ENCODE measurements at places on chromosomes 3 and 15. TPM values are rescaled to one million over a fixed set of nuclear protein-coding genes. Genes with fewer than 3 reads are reported as not detected.

ROPN1B gene
- not detected for total RNA-seq

AQP9 gene
- total RNA-seq = not detected

PRKCI gene
- total RNA-seq = 14.8 TPM

PLAAT1 gene
- total RNA-seq = 0.17 TPM

IL1RAP gene
- 5.7 TPM for total RNA-seq

GOLGA8S gene
- 0.18 TPM for total RNA-seq

SLC12A6 gene
- 6.5 TPM for total RNA-seq

CD80 gene
- not detected for total RNA-seq

LOXL1 gene
- total RNA-seq = 0.46 TPM

PLD1 gene
- total RNA-seq = 15.2 TPM

B3GNT5 gene
- total RNA-seq = 21.6 TPM

GOLGA8M gene
- total RNA-seq = not detected

MPI gene
- 33.1 TPM for total RNA-seq

TGM5 gene
- not detected for total RNA-seq

TTLL13 gene
- 0.12 TPM for total RNA-seq

PAQR5 gene
- total RNA-seq = 97.0 TPM

TM6SF1 gene
- not detected for total RNA-seq

ADAMTS7 gene
- 9.8 TPM for total RNA-seq

ITIH3 gene
- not detected for total RNA-seq

SEMA3G gene
- 0.04 TPM for total RNA-seq

ZPLD1 gene
- not detected for total RNA-seq

PTH1R gene
- 1.8 TPM for total RNA-seq

KNL1 gene
- total RNA-seq = 5.3 TPM

EXOSC7 gene
- 48.3 TPM for total RNA-seq

GOLGA6L9 gene
- 2.7 TPM for total RNA-seq

CLDN18 gene
- not detected for total RNA-seq

SI gene
- total RNA-seq = not detected

IL5RA gene
- not detected for total RNA-seq

GNAT1 gene
- total RNA-seq = not detected

ADIPOQ gene
- not detected for total RNA-seq

SMAD6 gene
- total RNA-seq = 26.9 TPM

MESP2 gene
- 0.42 TPM for total RNA-seq

THOC7 gene
- total RNA-seq = 62.1 TPM

UPK1B gene
- 12.1 TPM for total RNA-seq

SEMA3F gene
- 11.5 TPM for total RNA-seq

ERICH6 gene
- not detected for total RNA-seq

SH3GL3 gene
- total RNA-seq = 0.85 TPM

AMIGO3 gene
- total RNA-seq = 0.17 TPM

STRC gene
- 0.17 TPM for total RNA-seq

INSYN1 gene
- total RNA-seq = 1.3 TPM

All from A549 treated with Mapracorat at 1 μM for 4 hours (cell line).